Right renal pelvis (tissue), 4 donors: ENCODE measurements at places on chromosomes 5 and 9. TPM values are rescaled to one million over a fixed set of nuclear protein-coding genes. Genes with fewer than 3 reads are reported as not detected.

- no peak for DNase-seq
Measured at GRCh38 chr9:89999176-89999533, 394.3 kb downstream of the GADD45G start.

Gene MLANA
- 1.00 TPM for polyA plus RNA-seq

DNA sequence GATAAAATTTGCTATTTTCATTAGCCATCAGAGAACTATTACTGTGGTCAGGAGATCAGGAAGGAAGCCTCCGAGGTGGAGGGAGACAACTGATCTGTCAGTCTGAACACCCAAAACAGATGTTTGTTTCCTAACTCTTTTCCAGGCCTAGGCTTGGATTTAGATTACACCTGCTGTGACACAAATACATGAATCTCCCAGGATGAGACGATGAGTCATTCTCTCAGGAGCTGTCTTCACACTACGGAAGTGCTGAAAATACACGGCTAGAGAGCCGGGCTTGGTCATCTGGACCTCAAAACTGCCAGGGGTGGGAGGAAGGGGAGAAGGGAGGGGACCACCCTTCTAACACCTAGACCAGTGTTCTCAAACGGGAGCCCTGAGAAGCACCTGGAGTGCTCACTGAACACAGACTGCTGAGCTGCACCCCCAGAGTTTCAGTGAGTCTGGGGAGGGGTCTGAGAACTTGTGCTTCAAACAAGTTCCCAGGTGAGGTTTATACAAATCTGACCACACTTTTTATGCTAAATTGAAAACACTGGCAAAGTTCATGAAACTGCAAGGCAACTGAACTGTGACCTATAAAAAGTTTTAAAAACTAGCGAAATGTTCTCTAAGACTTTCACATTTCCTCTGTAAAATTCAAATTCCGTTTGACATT lies 80.3 kb upstream of the EQTN start:
- DNase-seq = no peak

DNA sequence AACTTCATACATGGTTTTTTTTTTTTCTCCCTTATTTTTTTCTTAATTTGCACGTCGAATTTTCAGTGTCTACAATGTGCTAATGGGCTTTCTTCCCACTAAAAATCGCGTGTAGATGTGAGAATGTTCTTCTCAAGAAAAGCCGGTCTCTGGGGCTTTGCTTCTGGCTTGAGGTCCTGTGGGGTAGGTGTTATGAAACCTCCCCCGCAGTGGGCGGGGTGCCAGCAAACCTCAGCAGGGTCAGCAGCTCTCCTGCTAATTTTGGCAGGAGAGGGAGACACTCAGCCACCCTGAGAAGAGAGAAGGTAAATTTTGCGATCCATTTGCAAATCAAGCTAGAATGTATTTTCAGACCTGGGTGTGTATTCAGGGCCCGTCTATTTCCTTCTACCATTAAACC lies 59.9 kb downstream of the NPR3 start:
- DNase-seq = no peak

Gene SNX2
- polyA plus RNA-seq = 166 TPM

- DNase-seq = no peak
Measured at GRCh38 chr9:97895695-97896332, 26.5 kb downstream of the TRMO start.

Gene WHRN
- 9.9 TPM for polyA plus RNA-seq

Gene PCDHA1
- polyA plus RNA-seq = not detected

Gene GKAP1
- polyA plus RNA-seq = 16.2 TPM

Gene TERT
- polyA plus RNA-seq = 0.18 TPM

GRCh38 chr9:112048924-112049691 lies 126.0 kb downstream of the SUSD1 start:
- no peak for DNase-seq

Gene CARD9
- polyA plus RNA-seq = 2.4 TPM

GRCh38 chr9:128420651-128421481 lies at the start of gene CERCAM:
Gene CERCAM (plus strand): TSS chr9:128420857. CDS start chr9:128420878, 21 bp downstream.
- no peak for DNase-seq

Gene CSF1R
- 14.7 TPM for polyA plus RNA-seq

Gene TMEM38B
- polyA plus RNA-seq = 45.0 TPM

DNA sequence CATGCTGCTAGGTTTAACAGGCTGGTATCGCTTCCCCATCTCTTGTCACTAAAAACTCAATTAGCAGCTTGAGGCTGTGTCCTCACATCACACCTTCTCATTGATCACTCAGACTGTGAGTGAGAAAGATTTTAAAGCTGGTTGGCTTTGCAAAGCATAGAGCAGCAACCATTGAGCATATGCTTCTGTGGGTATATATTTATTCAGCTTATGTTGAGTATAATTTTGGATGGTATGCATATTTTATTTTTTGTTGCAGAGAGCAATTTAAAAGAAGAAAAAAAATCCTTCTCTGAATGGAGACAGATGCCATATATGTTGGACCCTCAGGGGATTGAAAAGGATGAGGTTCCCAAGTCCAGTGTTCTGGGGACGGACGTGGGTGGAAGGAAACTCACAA lies 162.6 kb downstream of the TRIM32 start:
- no peak for DNase-seq

DNA sequence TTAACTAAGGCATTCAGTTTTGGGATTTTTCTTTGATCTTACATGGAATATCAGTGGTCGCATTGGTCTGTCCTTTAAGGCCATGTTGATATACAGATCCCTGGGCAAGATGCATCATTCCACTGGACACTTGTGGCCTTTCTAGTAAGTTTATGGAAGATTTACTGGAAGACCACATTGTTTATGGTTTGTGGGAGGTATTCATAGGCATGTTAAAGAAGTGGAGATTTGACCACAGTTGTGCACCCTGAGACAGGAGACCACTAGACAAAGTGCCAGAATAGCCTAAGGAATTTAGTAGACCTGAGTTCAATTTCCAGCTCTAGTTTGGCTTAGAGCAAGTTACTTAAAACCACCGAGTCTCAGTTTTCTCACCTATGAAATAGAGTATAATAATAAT lies 383.1 kb upstream of the PAPPA start:
- DNase-seq = no peak

GRCh38 chr5:95241635-95242034 lies 43.3 kb downstream of the MCTP1 start:
- DNase-seq = no peak

DNA sequence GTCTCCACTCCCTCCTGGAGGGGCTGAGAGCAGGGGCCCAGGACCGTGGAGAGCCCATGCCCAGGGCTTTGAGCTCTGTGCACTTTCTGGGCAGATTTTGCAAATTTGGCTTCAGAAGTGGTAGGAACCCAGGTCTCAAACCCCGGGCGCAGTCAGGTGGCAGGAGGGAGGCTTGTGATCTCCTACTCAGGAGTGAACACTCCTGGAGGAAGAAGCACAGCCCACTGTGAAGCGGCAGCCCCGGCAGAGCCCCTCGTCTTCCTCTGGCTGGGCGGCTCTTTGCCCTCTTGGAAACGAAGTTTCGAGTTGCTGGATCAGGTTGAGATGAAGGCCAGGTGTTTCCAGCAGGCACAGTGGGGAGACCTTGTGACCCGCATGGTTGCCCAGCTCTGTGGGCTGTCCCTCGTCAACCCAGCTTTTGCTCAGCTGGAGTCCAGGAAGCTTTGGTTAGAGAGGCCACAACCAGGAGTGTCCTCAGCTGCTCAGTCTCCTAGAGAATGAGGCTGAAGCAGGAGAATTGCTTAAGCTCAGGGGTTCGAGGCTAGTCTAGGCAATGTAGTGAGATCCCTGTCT lies 48.5 kb downstream of the WNK2 start:
- no peak for DNase-seq

Gene ARID3C
- 0.12 TPM for polyA plus RNA-seq

DNA sequence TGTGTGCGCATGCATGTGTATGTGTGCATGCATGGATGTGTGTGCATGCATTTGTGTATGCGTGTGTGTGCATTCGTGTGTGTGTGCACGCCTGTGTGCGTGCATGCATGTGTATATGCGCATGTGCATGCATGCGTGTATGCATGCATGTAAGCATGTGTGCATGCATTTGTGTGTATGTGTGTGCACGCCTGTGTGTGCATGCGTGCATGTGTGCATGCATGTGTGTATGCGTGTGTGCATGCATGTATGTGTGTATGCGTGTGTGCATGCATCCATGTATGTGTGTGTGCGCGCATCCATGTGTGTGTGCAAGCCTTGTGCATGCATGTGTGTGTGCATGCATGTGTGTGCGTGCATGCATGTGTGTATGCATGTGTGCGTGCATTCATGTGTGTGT lies 276.8 kb downstream of the PBX3 start:
- DNase-seq = no peak

DNA sequence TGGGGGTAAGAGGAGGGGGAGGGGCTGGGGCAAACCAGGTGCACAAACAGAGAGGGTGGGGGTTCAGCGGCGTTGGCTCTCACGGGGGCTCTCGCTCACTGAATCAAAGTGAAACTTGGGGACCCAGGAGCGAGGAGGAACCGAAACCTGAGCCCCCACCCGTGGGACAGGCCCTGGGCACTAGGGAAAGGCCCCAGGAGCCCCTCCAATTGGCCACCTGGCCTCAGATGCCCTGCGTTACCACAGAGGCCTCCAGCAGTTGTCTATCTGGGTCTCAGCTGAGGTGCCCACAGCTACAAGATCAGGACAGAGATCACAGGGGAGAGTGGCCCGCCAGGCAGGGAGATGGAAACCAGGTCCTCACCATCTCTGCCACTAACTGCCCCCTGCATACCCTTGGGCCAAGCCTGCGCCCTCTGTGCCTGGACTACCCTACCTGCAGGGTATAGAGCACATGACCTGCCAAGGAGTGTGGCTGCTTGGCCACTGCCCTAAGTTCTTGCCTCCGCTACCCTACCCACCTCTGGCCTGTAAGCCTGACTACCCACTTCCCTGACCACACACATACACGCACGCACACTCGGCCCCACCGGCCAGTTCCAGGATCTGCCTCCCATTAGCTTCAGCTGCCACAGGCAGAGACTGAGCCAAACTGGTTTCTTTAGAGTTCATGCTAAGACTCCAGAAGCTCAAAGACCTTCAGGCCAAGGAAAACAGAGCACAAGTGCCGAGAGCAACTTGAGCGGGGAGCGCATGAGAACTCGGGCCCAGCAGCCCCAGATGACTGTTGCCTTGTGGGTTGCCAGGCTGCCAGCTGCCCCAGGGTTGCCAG lies 39.9 kb downstream of the PAX5 start:
- no peak for DNase-seq

- no peak for DNase-seq
Measured at GRCh38 chr5:178326374-178326715, 93.7 kb upstream of the PHYKPL start.

Gene RELL2
- polyA plus RNA-seq = 1.4 TPM

DNA sequence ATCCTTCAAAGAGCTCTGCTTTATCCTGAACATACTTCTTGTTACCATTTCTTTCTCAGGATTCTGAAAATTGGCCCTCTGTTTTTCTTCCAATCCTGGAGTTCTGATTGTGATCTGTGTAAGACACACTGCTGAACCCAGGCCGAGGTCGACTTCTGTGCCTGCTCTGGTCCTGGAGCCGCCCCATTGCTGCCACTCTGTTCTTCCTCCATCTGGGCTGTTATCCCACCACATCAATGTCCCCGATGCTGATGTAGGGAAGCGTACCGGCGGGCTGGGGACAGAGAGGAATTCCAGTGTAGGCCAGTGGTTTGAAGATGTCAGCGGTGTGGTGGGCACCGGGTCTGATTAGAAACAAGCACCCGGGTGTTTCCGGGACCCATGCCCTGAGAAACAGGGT lies 102.5 kb downstream of the LIFR start:
- DNase-seq = no peak

DNA sequence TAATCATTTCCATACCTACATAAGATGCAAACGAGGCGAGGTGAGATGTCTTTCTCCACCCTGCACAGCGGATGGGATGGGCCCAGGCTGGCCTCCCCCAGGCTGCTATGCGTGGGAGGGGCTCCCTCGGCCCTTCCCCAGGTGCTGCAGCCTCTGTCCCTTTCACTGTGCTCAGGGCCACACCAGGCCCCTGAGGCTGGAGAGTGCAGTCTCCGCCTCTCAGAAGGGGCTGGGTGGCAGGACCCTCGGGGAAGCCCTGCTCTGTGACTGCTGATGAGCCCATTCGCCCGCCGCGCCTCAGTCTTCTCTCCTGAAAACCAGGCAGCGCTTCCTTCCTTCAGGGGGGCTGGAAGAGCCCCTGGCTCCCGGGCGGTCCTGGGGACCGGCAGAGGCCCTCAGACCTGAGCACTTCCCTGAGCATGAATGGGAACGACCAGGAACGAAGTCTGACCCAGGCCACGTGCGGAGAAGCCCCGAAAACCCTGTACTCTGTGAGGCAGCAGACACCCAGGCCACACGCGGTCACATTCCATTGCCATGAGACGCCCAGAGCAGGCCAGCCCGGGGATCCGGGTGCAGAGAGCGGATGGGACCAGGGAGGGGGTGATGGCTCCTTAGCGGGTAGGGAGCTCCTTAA lies 21.9 kb upstream of the NOTCH1 start:
- no peak for DNase-seq

- no peak for DNase-seq
Measured at GRCh38 chr9:134858051-134858841, 22.4 kb upstream of the FCN2 start.

GRCh38 chr5:25862276-25862675 lies 1176.1 kb downstream of the CDH9 start:
- no peak for DNase-seq

DNA sequence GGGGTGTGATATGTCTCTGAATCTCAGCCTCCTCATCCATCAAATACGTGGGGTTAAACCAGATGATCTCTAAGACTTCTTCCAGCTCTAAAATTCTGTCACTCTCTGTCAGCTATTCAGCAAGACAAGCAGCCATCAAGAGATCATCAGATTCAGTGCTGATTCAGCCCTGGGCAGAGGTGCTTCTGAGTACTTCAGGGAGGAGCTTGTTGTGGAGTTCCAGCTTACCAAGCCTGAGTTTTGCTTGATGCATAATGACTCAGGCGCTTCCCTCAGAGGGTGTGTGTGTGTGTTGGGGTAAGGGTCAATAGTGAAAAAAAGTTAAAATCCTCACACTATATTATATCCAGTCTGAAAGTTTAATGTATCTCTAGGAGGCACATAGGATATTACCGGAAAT lies 29.6 kb upstream of the TAF1L start:
- DNase-seq = no peak

Gene GABRA1
- polyA plus RNA-seq = 0.17 TPM

DNA sequence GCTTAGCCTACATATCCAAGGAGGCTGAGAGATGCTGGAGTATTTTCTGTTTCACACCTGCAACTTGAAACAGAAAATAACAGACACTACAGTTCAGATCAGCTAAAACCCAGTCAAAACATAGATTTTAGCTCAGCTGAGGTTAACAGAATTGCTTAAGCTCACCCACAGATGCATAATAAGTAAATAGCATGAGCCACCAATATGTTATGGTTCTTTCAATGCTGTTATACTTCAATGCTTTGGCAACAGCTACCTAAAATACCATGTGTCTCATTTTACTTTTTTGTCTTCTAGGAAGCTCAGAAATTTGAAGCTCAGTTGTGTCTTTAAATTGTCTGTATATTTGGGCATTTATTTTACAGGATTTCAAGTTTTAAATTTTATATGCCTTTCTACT lies 35.8 kb upstream of the OR13F1 start:
- no peak for DNase-seq

Gene STX17
- 31.0 TPM for polyA plus RNA-seq
